ENCODE measurements at places on chromosomes 5 and 9. TPM values are rescaled to one million over a fixed set of nuclear protein-coding genes. Genes with fewer than 3 reads are reported as not detected.

The ACSL6 gene
- 0.07 TPM for total RNA-seq

The FAM81B gene
- not detected for total RNA-seq

The SCGB3A2 gene
- total RNA-seq = not detected

The LSM11 gene
- total RNA-seq = 4.0 TPM

The PPIC gene
- total RNA-seq = 29.0 TPM

The MARCOL gene
- not detected for total RNA-seq

The SPATA31D1 gene
- not detected for total RNA-seq

The PHF24 gene
- total RNA-seq = 0.54 TPM

The FAM221B gene
- total RNA-seq = not detected

The CHSY3 gene
- 0.78 TPM for total RNA-seq

The FABP6 gene
- total RNA-seq = not detected

The PCDHAC1 gene
- 0.11 TPM for total RNA-seq

The AP3B1 gene
- total RNA-seq = 63.6 TPM

The SIGMAR1 gene
- total RNA-seq = 134 TPM

The GADD45G gene
- not detected for total RNA-seq

The RELL2 gene
- total RNA-seq = 16.3 TPM

The PCDHA12 gene
- 0.03 TPM for total RNA-seq

The PCDHB7 gene
- total RNA-seq = not detected

The LRRC70 gene
- total RNA-seq = 0.39 TPM

The IL7R gene
- total RNA-seq = 6.7 TPM

The PLAC8L1 gene
- total RNA-seq = not detected

The BSPRY gene
- 0.04 TPM for total RNA-seq

The LCN15 gene
- not detected for total RNA-seq

The SEMA5A gene
- total RNA-seq = 4.1 TPM
